Activated naive CD4-positive, alpha-beta T cell treated with anti-CD3 and anti-CD28 coated beads for 36 hours (primary cell): ENCODE measurements at places on chromosomes 7 and 10. TPM values are rescaled to one million over a fixed set of nuclear protein-coding genes. Genes with fewer than 3 reads are reported as not detected.

MSMB gene
- not detected for total RNA-seq

HYAL4 gene
- not detected for total RNA-seq

SPDYE5 gene
- not detected for total RNA-seq

THNSL1 gene
- total RNA-seq, result 7.1 TPM

BRAT1 gene
- total RNA-seq, result 27.3 TPM

DNA sequence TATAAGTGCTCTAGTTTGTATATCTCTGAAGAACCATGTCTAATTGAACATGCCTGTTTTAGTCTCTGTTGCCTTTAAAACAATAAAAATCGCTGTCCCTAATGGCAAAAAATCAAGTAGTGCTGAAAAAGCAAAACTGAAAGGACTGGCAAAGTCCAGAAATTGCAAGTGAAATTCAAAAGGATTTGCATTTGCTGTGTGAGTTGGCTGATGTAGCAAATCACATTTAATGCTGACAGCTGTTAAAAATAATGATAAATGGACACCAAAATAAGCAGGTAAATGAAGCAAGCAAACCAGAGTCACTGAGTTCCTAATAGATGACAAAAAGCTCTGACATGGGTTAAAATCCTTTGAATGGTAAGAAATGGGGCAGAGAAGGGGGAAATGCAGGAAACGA, 874.1 kb downstream of the GRM8 start:
- no peaks in the 10 kb centered on the region for H3K36me3 ChIP-seq
- DNase-seq, result no peak
- H3K4me3 ChIP-seq, result no peak overlapping the region

GRCh38 chr10:80630324-80630723, 92.6 kb downstream of the SH2D4B start:
- no peak for DNase-seq
- peaks cover 2% of the 10 kb centered on the region for H3K27me3 ChIP-seq
- H3K36me3 ChIP-seq, result no peaks in the 10 kb centered on the region
- H3K4me3 ChIP-seq, result no peak overlapping the region

GRCh38 chr10:72292223-72292691, 18.5 kb downstream of the DDIT4 start:
- peaks cover 3% of the 10 kb centered on the region for H3K36me3 ChIP-seq
- peaks cover 59% of the 10 kb centered on the region for H3K4me1 ChIP-seq
- H3K4me3 ChIP-seq, result peak overlapping the region; percentile 43
- peak; percentile 90 for DNase-seq
- H3K27me3 ChIP-seq, result no peaks in the 10 kb centered on the region

- H3K36me3 ChIP-seq, result no peaks in the 10 kb centered on the region
- no peaks in the 10 kb centered on the region for H3K4me1 ChIP-seq
- H3K27ac ChIP-seq, result no peak overlapping the region
These were observed 31.2 kb downstream of the BAIAP2L1 start for GRCh38 chr7:98369726-98370125.

- no peak for DNase-seq
- H3K4me3 ChIP-seq, result no peak overlapping the region
- H3K4me1 ChIP-seq, result no peaks in the 10 kb centered on the region
- no peak overlapping the region for H3K27ac ChIP-seq
- H3K27me3 ChIP-seq, result no peaks in the 10 kb centered on the region
These were observed 27.3 kb downstream of the NAPEPLD start for GRCh38 chr7:103121641-103122040.

GRCh38 chr7:34041707-34042106, 136.4 kb downstream of the BMPER start:
- no peak for DNase-seq
- H3K36me3 ChIP-seq, result no peaks in the 10 kb centered on the region
- H3K27me3 ChIP-seq, result peaks cover 2% of the 10 kb centered on the region
- no peak overlapping the region for H3K27ac ChIP-seq

DNA sequence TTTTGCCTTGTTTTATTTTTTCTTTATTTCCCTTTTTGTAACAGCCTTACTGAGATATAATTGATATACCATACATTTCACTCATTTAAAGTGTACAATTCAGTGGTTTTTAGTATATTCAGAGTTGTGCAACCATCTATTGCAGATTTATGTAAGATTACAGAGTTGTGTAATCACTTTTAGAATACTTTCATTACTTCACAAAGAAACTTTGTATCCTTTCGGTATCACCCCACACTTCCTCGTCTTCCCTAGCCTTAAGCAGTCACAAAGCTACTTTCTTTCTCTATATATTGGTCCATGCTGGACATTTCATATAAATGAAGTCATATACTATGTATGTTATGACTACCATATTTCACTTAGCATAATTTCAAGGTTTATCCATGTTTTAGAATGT, 74.6 kb downstream of the ATRNL1 start:
- H3K36me3 ChIP-seq, result no peaks in the 10 kb centered on the region
- no peaks in the 10 kb centered on the region for H3K4me1 ChIP-seq
- H3K27me3 ChIP-seq, result no peaks in the 10 kb centered on the region
- no peak for DNase-seq
- H3K27ac ChIP-seq, result no peak overlapping the region

- no peaks in the 10 kb centered on the region for H3K36me3 ChIP-seq
- no peaks in the 10 kb centered on the region for H3K4me1 ChIP-seq
- DNase-seq, result no peak
- H3K27me3 ChIP-seq, result no peaks in the 10 kb centered on the region
- H3K4me3 ChIP-seq, result no peak overlapping the region
- H3K27ac ChIP-seq, result no peak overlapping the region
These were observed 33.2 kb upstream of the ELN start for GRCh38 chr7:73994761-73995160.

DNA sequence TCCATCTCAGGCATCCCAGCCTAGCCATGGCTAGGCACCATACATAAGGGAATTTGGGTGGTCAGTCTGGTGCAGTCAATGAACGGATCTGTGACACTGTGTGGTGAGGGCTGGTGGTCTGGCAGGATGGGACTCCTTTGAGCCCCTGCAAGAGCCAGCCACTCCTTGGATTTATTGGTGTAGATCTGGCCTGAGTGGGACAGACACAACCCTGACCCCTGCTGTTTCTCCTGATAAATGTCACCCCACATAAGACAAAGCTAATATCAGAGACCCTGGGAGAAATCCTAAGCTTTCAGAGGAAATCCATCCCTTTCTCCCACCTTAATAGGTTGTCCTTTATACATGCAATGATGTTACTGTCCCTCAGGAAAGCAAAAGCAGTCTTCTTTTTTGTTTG, 2.3 kb downstream of the FBXO24 start:
- peaks cover 7% of the 10 kb centered on the region for H3K27me3 ChIP-seq
- peak overlapping the region; percentile 25 for H3K4me3 ChIP-seq
- H3K4me1 ChIP-seq, result peaks cover 18% of the 10 kb centered on the region
